Activated CD8-positive, alpha-beta memory T cell treated with anti-CD3 and anti-CD28 coated beads for 48 hours (primary cell): ENCODE measurements at places on chromosomes 4 and X.

- DNase-seq = no peak
Measured at GRCh38 chrX:103877571-103877970, 45.5 kb upstream of the RAB9B start.

GRCh38 chr4:107725281-107725859, 5.3 kb upstream of the PAPSS1 start:
- DNase-seq = no peak

DNA sequence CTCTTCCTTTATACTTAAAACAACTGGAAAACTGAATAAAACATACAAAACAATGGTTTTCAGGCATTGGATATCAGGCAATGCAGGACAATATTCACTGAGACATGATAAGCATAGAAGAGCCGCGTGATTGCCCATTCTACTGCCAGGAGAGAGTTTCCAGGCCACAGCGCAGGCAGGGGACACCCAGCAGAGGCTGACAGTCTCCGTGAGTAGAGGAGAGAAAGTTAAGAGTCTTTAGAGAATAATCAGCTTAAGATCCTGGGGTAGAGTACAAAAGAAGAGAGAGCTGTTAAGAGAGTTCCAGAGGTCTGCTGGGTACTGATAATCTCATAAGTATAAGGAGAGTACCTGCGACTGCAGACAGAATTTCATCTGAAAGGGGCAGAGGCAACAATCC, 18.4 kb upstream of the FRAS1 start:
- DNase-seq = no peak

- no peak for DNase-seq
Measured at GRCh38 chr4:6019316-6020263, 1.4 kb upstream of the C4orf50 start.

DNA sequence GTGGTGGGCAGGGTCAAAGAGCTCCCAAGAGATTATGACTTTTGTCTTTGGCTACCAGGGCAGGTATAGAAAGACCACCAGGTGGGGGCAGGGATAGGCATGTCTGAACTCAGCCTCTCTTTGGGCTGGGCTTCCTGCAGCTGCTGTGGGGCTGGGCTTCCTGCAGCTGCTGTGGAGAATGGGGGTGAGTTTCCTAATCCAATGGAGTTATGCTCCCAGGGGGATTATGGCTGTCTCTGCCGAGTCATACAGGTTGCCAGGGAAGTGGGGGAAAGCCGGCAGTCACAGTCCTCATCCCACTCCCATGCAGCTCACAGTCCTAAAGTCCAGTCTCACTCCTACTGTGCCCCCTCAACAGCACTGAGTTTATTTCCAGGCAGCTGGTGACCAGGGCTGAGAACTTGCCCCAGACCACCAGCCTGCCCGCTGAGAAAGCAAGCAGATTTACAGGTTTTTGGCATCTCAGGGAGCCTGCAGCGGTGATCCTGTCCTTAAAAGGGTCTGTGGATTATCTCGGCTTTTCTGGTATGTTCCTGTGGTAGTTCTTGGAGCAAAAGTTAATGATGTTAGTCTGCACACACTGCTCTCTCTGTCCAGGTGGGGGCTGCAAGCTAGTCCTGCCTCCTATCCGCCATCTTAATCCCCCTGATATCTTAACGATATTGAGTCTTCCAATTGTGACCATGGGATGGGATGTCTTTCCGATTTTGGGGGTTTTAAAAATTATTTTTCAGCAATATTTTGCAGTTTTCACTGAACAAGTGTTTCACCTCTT, 133.4 kb downstream of the RTL9 start:
- no peak for DNase-seq

- no peak for DNase-seq
Measured at GRCh38 chr4:110164251-110164650, 34.2 kb downstream of the ELOVL6 start.

- no peak for DNase-seq
Measured at GRCh38 chrX:43882294-43882681, at the start of gene MAOB. Gene MAOB (minus strand): TSS chrX:43882450. CDS start chrX:43882299, 151 bp downstream.

DNA sequence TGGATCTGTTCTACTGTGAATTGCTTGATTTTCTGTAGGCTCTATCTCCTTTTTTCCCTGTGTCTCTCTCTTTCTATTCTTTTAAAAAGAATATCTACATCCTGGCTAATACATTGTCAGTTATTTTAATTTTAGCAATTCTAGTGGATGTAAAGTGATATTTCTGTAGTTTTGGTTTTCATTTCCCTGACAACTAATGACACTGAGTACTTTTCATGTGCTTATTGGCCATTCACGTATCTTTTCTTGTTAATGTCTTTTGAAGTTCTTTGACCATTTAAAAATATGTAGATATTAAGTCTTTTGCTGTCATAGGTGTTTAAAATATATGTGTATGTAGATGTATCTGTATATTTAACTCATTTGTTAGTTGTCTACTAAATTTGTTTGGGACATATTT, 59.0 kb upstream of the SOX3 start:
- no peak for DNase-seq

DNA sequence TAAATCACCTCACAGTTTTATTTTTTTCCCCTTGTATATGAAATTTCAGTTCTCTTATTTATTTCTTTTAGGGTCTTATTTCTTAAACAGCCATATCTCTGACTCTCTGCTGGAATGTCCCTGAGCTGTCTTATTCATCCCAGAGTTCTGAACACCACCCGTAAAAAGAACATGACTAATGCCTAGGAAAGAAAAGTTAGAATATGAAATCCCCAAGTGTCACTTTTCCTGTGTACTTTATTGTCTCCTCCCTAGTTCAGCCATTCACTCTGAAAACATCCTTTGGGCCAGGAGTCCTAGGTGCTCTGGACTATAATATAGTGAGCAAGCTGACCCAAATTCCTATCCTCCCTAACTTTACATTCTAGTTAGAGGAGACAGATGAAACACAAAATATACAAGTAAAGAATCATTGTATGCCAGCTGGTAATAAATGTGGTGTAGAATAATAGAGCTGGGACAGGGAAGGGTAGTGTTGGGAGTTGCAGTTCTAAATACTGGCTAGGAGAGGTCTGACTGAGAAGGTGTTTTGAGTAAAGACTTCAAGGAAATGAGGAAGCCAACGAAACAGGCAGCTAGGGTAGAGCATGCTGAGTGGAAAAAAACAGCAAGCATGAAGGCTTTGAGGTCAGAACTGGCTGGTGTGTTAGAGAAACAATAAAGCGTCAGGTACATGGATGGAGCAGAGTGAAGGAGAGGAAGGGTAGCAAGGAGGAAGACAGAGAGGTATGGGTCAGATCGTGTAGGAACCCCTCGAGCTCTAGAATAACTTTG, 40.6 kb upstream of the FTHL17 start:
- DNase-seq = no peak

DNA sequence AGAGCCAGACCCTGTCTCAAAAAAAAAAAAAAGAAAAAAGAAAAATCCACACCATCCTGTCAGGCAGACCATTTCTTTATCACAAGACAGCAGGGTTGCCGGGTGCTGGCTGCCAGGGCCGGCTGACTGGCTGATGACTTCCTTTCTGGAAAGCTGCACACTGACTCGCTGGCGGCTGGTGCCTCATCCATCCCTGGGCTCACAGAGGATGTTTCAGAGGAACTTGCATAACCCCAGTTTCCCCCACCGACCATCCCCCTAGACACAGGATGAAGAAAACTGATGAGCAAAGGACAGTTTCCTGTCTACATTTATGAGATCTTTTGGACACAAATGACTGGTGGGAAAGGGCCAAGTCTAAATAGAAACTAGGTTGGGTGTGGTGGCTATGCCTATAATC, 14.1 kb downstream of the HPSE start:
- no peak for DNase-seq

- no peak for DNase-seq
Measured at GRCh38 chrX:13265111-13265510, 54.7 kb downstream of the ATXN3L start.

- no peak for DNase-seq
Measured at GRCh38 chrX:52977953-52978352, 19.6 kb upstream of the FAM156A start.

GRCh38 chr4:141763374-141763773, 127.0 kb downstream of the IL15 start:
- DNase-seq = no peak

- no peak for DNase-seq
Measured at GRCh38 chr4:112058433-112058832, 86.8 kb upstream of the FAM241A start.

DNA sequence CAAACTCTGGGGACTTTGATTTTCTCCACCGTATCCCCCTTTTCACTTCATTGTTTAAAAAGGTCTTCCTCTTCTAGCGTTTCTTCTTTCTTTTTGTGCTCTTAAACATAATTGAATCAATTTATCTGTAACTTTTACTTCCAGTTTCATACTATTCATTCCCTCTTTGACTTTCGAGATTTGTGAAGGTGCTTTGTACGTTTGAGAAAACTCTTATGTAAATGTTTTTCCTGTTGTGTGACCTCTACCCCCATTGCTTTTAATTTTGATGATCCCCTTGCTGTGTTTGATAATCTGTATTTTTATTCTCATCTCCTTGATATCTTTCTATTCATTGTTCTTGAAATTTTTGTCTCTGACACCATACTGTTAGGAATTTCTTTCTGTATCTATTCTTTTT, 4.8 kb downstream of the USP38 start:
- DNase-seq = no peak

- DNase-seq = no peak
Measured at GRCh38 chr4:153933915-153934687, 145.2 kb upstream of the SFRP2 start.

- no peak for DNase-seq
Measured at GRCh38 chr4:36533944-36534343, 252.5 kb downstream of the DTHD1 start.

- no peak for DNase-seq
Measured at GRCh38 chr4:156929386-156930105, 42.1 kb downstream of the PDGFC start.

- no peak for DNase-seq
Measured at GRCh38 chrX:11589641-11590040, 76.1 kb downstream of the ARHGAP6 start.

GRCh38 chr4:176680668-176681180, 112.0 kb downstream of the VEGFC start:
- DNase-seq = no peak

- no peak for DNase-seq
Measured at GRCh38 chr4:84497504-84498202, 1.4 kb downstream of the NKX6-1 start.

DNA sequence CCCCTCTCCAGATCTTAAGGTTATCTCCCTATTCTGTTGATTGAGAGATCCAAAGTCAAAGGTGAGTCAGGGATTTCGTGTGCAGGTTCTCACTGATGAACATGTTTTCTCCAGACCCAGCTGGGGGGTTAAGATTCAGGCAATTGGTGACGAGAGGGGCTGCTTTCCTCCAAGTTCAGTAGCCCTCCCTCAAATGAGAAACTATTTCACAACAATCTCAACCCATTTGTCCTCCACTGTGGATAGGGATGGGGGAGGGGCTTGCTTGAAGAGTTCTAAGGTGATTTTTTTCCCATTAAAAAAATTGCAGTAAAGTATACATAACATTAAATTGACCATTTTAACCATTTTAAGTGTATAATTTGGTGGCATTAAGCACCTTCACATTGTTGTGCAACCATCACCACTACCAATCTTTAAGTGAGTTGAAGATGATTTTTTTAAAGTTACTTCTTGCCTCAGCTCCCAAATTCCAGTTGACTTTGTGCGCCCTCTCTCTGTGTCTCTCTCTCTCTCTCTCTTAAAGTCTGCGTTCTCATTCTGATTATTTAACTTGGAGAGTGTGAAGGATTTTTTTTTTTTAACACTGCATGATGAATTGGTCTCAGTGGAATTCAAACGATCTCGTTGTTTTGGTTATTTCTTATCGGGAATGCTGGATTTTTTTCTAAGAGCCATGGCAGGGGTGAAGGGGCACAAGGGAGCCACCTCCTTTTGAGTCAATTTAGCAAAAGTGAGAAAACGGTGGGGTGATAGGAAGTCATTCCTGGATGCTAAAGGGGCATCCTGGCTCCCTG, 175.9 kb downstream of the SHROOM3 start:
- no peak for DNase-seq

DNA sequence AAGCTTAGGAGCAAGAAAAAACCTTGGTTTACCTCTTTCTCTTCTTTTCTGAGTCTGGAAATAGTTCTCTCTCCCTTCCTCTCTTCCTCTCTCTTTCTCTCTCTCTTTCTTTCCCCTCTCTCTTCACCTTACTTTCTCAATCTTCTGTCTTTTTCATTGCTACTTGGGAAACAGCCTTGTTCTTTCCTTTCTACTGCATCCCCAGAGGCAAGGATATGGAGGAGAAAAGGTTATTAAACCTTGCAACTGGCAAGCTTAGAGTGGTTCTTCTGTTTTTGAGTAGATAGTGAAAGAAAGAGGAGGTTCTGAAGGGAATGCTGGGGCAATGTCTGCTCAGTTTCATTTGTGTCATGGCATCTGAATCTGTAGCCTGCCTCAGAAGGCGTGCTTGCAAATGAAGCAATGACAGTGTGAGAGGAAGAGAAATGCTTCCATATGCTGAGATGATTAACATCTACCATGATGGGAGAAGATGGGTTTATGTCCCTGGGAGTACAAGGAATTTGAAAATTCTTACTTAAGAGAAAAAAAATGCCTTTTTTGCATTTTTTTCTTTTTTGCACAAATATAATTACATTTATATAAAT, 190.6 kb downstream of the CEP135 start:
- DNase-seq = no peak

DNA sequence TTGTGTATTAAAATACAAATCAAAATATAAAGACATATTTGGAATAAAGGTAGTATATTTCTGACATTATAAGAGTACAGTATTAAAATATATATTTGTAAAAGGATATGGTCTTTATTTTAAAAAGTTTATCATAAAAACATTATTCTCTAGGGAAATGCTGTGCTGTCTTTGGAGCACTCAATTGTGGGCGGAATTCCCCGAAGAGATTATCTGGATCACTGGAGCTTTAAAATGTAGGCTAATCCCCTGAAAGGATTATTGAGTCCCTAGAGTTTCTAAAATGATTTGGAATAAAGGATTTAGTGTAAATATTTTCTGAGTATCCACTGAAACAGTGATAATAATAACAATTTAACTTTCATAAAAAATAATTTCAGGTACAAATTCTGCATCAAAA, 1239.4 kb downstream of the TECRL start:
- DNase-seq = no peak

GRCh38 chrX:83504721-83505479, 3.2 kb upstream of the POU3F4 start:
- DNase-seq = no peak

DNA sequence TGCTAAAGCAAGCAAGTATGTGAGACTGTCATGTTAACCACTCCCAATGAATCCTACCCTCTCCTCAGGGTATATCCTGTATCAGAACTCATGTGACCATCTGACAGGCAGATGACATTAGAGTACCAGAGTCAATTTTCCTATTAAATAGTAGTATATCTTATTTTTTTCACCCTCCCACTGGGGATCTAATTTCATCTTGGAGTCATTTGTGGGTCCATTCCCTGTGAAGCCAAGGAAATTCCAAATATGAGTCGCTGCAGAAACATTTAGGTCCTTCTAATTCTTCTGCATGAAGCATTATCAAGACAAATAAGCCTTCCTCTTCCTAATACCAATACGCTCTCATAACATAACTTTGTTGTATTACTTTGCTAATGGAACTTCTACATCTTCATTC, 52.2 kb upstream of the BLTP1 start:
- DNase-seq = no peak

- no peak for DNase-seq
Measured at GRCh38 chr4:86927843-86928395, 6.9 kb upstream of the AFF1 start.

GRCh38 chrX:74505437-74505836, 84.1 kb downstream of the SLC16A2 start:
- DNase-seq = no peak

GRCh38 chr4:71275570-71275969, 63.2 kb upstream of the SLC4A4 start:
- no peak for DNase-seq
